Breast epithelium (tissue), 4 donors: ENCODE measurements at places on chromosomes 2 and 18. TPM values are rescaled to one million over a fixed set of nuclear protein-coding genes. Genes with fewer than 3 reads are reported as not detected.

Gene SCN9A
- total RNA-seq, result 2.0 TPM

Gene RBMS1
- 96.2 TPM for total RNA-seq

Gene METTL21A
- 13.3 TPM for total RNA-seq

Gene TNFAIP6
- 2.6 TPM for total RNA-seq

Gene PIEZO2
- 1.9 TPM for total RNA-seq

Gene FAM124B
- total RNA-seq, result 7.9 TPM
